Progenitor cell of endocrine pancreas (in vitro differentiated cells): ENCODE measurements at places on chromosomes 13 and 19. TPM values are rescaled to one million over a fixed set of nuclear protein-coding genes. Genes with fewer than 3 reads are reported as not detected.

OLFM2 gene
- total RNA-seq = 55.0 and 57.9 TPM in 2 replicates

- no peak for DNase-seq
These were observed 10.6 kb downstream of the PLEKHJ1 start for GRCh38 chr19:2225415-2226050.

DNA sequence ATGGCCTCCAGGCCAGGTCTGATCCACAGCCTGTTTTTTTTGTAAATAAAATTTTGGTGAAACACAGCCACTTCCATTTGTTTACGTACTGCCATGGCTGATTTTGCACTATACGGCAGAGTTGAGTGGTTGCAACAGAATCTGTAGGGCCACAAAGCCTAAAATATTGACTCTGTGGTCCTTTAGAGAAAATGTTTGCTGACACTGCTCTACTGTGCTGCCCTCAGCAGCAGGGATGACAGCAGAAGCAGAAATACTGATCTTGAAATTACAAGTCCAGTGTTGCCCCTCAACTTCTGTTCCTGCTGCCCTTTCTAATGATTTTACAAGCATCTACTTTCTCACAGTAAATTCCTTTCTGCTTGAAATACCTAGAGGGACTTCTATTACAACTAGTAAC is 245.2 kb downstream of the RGCC start:
- no peak for DNase-seq

GRCh38 chr13:113929628-113930615 is 44.0 kb downstream of the C13orf46 start:
- DNase-seq = no peak

SLC27A5 gene
- total RNA-seq = 9.4 and 9.9 TPM in 2 replicates

- DNase-seq = no peak
These were observed 145.3 kb downstream of the POSTN start for GRCh38 chr13:37453246-37453645.

DNA sequence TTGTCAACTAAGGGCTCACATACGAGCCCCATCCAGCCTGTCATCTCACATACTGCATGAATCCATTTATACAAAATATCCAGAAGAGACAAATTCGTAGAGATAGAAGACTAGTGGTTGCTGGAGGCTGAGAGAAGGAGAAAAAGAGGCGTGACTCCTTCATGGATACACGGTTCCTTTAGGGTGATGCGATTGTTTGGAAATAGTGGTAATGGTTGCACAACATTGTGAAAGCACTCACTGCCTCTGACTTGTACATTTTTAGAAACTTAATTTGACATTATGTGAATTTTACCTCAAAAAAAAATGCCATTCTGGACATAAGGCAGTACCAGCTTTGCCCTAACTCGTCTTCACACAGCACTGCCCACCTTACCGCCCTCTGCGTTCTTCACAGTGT is 27.3 kb downstream of the IGFL1 start:
- no peak for DNase-seq

PLPP2 gene
- total RNA-seq = 46.3 and 52.7 TPM in 2 replicates

PLA2G4C gene
- 0.26 and 0.93 TPM in 2 replicates for total RNA-seq

ZSCAN4 gene
- total RNA-seq = not detected in 2 replicates

DNA sequence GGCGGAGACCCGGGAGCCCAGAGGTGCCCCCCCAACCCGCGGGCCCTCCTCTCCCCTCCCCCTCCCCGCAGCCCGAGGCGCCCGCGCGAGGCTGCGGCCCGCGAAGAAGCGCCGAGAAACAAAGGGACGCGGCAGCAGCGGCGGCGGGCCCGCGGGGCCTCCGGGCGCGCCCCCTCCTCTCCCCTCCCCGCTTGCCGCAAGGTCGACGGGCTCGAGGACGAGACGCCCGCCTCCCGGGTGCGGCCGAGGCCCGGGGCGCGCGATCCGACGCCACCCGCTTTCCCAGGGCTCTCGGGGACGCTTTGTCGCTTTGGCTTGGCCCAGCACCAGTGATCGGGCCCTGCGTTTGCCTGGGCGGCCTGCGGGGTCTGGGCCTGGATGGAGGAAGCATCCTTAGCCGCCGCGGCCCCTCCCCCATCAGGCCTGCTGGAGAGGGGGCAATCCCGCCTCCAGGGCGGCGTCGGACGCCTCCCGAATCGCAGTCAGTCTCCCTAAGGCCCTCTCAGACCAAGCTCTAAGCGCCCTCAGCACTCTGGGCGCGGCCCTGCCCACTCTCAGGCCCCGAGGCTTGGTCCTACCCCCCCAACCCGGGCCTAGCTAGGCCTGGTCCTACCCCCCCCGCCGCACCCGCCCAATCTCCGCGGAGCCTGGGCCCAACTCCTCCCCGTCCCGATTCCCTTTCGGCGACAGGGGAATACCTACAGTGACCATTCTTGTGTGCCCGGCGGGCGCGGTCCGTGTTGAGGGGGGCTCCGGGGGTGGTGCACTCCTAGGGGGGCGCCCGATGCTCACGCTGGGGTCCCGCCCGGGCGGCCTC is 740 bp downstream of the ELAVL3 start:
- no peak for DNase-seq

MISP gene
- 1.1 and 2.5 TPM in 2 replicates for total RNA-seq

DNA sequence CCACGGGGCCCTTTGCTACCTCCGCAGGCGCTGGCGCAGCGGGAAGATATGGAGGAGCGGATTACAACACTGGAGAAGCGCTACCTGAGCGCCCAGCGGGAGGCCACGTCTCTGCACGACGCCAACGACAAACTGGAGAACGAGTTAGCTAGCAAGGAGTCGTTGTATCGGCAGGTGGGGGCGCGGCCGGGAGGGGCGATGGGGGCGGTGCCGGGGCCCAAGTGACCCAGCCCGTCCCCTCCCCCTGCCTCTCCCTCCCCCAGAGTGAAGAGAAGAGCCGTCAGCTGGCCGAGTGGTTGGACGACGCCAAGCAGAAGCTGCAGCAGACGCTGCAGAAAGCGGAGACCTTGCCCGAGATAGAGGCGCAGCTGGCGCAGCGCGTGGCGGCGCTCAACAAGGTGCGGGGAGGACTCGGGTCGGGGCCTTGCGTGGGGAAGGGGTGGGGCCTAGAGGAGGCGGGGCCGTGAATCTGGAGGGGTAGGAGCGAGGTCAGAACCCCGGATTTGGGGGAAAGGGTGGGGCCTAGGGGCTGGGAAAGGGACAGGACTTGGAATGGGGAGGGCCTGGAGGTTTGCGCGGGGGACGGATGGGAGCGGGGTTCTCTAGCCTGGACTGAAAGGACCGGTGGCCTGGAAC is 13.7 kb downstream of the PPFIA3 start:
- DNase-seq = no peak

DNA sequence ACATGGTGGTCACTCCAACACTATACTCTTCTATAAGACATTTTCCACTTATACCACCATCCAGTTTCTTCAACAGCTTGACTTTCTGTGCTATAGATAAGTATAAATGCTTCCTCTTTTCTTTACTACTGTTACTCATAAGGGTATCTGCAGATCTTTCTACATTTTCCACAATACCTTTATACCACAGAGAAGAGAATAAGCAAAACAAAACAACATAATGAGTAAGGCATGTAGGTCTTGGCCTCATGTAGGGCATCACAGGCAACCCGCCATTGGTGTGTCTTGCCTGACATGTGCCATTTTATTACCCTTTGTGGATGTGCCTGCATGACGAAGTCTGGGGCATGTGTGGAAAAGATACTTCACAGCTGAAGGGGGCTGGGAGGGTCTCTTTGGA is 265.3 kb upstream of the STARD13 start:
- DNase-seq = no peak

DNA sequence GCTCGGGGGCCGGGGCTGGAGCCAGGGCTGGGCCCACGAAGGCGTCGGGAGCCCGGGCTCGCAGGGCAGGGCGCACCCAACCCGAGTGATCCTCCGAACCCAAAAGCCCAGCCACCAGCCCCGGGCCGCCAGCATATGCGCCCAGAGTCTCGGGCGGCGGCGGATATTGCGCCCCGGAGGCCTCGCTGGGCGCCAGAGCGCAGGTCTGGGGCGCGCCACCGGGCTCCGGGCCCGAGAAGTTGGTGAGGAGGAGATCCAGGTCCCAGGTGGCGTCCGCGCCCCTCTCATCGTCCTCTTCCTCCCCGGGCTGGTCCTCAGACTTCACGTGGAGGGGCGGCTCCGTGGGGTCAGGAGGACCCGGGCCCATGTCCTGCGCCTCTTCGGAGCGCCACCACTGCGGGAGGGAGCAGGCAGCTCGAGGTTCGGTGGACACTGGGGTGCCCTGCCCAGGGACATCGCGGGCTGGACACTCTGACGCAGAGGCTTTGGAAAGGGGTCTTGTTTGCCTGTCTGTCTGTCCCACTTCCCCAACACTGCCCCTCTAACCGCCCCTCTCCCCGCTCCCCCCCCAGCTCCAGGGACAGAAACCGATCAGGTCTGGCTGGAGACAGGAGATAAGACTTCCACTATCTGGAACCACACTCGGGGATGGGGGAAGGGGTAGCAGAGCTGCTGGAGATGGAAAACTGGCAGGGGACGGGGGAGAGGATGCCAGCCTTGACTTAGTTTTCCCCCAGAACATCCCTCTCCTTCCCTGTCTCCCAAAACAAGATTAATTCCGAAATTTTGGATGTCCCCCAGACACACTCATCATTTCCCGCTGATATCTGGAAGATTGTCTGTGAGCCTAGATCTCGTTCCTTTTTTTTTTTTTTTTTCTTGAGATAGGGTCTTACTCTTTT is 1.0 kb downstream of the KLF1 start:
- DNase-seq = no peak

GRCh38 chr19:35644987-35645679 is 3.0 kb upstream of the COX6B1 start:
- peak; percentile 53 for DNase-seq

DNA sequence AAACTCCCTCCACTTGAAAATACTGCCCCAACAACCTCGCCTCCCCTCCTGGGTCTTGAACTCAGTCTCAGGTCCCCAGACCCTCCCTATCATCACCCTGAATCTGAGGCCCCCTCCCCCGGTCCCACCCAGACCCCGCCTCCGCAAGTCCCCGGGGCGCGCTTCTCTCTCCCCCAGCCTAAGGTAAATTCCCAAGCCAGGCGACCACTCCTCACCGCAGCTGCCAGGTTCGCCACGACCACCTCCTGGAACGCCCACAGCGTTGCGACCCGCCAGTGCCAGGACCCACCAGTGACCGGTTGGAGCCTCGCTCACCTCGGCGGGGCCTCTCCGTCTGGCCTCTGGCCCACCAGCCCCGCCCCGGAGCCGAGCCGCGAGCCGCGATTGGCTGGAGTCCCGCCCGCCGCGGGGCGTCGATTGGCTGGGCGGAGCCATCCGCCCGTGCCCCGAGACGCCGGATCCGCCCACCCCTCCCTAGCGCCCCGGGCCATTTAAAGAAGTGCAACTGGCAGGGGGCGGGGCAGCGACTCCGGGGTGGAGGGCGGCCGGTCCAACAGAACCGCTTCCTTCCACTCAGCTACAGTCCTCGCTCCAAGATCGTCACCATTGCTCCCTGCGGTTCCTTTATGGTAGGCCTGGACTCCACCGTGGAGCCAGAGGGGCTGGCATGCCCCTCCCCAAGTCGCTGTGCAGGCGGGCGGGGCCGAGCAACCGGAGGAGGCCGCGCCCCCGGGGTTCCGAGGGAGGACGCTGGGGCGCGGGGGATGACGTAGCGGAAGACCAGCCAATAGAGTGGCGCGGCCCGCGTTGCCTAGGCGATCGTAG is at the start of gene SERTAD3:
SERTAD3 (minus strand) TSS at position 336 of the 825 bp plus-strand sequence. CDS start 2,255 bp downstream, outside the sequence.
- peak; percentile 97 for DNase-seq

NLRP12 gene
- total RNA-seq = not detected in 2 replicates

FLT1 gene
- 0.81 and 1.2 TPM in 2 replicates for total RNA-seq

ZNF737 gene
- total RNA-seq = 46.8 and 56.6 TPM in 2 replicates

WDR87 gene
- 0.02 TPM in 1 of 2 replicates, not detected in the other for total RNA-seq

DNA sequence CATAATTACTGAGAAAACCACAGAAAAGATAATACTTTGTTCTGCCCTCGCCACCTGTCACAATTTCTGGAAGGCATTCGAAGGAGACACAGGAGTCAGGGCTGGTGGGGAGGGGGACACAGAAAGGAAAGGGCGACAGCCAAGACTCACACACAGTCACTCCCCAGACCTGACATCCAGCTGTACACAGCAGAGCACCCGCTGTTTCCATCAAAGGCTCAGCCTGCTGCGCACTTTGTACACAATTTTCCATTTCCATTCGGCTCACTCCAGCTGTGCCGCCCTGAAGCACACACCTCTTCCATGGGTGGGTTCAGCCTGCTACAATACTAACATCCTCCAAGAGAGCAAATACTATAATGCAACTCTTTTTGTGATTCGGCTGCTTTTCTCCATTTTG is 38.0 kb downstream of the STK24 start:
- DNase-seq = no peak

- no peak for DNase-seq
These were observed 708 bp upstream of the ESD start for GRCh38 chr13:46797501-46798237.

GRCh38 chr13:48216204-48216711 is 16.7 kb upstream of the ITM2B start:
- DNase-seq = no peak

GRCh38 chr19:45693106-45693788 is 781 bp downstream of the QPCTL start:
- peak; percentile 80 for DNase-seq

- DNase-seq = no peak
These were observed at the start of gene LIPE for GRCh38 chr19:42427313-42427712. LIPE (minus strand) TSS chr19:42427388; CDS start chr19:42427149, 239 bp downstream.

VAV1 gene
- not detected in 2 replicates for total RNA-seq

ESD gene
- 96.9 and 98.5 TPM in 2 replicates for total RNA-seq

FBN3 gene
- total RNA-seq = 121 and 122 TPM in 2 replicates

DNA sequence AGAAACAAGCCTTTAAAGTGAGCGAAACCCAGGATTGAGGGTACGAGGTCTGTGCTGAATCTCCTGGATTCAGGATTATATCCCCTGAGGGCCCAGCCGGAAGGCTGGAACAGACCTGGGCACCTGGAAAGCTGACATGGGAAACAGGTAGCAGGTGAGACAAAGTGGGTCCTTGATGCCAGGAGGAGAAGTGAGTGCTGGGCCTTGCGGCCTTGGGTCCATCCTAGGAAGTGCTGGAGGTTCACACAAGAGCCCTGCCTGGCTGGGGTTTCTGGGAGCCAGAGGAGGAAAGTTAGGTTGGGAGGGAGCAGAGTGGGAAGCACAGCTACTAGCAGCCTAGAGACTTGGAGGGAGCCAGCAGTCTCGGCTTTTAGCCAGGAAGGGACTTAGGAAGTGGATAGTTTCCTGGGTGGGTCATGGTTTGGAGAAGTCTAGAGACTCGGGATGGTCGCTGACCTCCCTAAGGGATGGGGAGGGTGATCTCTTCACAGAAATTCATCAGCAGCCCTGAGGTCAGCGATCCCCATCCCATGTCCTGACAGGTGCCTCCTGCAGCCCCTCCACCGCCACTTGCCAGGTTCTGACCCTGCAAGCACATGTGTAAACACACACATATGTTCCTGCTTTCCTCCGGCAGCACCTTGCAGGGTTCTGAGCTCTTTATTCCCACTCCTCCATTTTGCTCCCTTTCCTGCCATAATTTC is 29.4 kb upstream of the ZNF492 start:
- no peak for DNase-seq

KIR2DL1 gene
- not detected in 2 replicates for total RNA-seq

DNA sequence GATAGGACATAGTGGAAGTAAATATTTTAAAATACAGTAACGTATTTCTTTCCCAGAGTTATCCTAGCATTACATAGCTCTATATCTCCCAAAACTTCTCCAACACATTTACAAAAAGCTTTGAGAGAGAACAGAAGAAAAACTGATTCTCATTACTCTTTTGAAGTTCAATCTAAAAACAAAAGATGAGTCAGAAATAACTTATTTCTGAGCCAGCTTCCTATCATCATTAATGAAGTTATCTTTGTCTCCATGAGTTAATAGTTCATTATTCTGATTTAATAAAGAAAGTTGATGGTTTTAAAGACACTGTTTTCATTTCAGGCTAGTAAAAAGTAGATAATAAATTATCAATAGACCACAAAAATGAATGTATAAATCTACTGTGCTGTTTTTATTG is 446.7 kb upstream of the SPRY2 start:
- DNase-seq = no peak
